ENCODE measurements at places on chromosomes 11 and 22. TPM values are rescaled to one million over a fixed set of nuclear protein-coding genes. Genes with fewer than 3 reads are reported as not detected.

SLC22A25 gene
- not detected for total RNA-seq

GAL gene
- total RNA-seq: 4.8 TPM

VSIG10L2 gene
- total RNA-seq: not detected

OR51B4 gene
- total RNA-seq: not detected

SNX32 gene
- total RNA-seq: 1.2 TPM

MS4A5 gene
- not detected for total RNA-seq

MS4A2 gene
- total RNA-seq: not detected

PLA2G3 gene
- 0.15 TPM for total RNA-seq

C1QTNF5 gene
- 29.8 TPM for total RNA-seq

SLC5A4 gene
- total RNA-seq: not detected

LMNTD2 gene
- total RNA-seq: 0.33 TPM

WBP2NL gene
- total RNA-seq: 1.7 TPM

CARNS1 gene
- total RNA-seq: 0.15 TPM

All from smooth muscle cell of trachea (primary cell).